ENCODE measurements at places on chromosomes 3 and 15.

DNA sequence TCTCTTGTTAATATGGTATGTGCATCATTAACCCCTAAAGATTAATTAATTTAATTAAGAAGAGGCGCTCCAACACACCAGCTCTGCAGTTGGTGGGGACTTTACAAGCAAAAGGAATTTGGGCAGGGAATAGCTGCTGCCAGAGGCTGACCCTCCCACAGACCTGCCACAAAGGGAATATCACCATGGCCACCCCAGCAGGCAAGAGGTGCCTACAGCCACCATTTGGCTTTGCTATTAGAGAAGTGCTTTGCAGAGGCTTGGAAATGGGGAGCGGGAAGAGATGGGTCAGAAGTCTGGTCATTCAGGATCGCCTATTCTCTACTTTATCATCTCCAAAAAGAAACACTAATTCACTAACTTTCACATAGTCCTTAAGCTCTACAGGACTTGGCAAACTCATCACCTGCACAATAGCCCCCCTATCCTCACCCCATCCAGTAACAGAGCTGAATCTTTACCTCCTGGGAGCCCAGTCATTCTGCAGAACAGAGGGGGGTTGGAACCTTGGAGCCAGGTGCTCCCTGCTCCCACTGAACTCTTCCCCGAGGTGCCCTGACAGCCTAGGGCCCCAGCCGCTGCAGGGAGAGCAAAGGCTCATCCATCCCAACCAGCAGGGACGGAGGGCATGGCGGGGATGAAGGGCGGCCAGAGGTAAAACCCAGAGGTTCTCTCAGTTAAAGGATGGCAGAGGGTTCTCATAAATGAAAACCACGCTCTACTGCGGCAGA is 29.7 kb downstream of the LRIG1 start:
- DNase-seq, result no peak

DNA sequence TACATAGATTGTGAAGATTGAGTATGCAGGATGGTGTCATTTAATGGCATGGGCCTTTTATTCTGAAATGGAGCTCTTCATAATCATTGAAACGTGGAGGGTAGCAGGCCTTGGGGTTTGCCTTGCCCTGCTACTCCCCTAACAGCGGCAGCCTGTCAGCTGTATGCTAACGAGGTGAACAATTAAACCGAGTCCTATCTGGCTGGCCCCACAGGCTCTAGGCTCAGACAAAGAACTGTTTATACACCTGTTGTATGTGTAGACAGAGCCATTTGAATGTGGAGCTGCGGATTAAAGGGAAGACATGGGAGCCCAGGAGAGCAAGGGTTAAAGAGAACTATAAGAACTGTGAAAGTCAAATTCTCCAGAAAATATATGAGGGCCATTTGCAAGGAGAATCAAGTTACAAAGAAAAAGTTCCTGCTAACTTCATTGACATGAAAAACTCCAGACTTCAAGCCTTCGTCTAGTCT is 116.7 kb upstream of the CGNL1 start:
- no peak for DNase-seq

DNA sequence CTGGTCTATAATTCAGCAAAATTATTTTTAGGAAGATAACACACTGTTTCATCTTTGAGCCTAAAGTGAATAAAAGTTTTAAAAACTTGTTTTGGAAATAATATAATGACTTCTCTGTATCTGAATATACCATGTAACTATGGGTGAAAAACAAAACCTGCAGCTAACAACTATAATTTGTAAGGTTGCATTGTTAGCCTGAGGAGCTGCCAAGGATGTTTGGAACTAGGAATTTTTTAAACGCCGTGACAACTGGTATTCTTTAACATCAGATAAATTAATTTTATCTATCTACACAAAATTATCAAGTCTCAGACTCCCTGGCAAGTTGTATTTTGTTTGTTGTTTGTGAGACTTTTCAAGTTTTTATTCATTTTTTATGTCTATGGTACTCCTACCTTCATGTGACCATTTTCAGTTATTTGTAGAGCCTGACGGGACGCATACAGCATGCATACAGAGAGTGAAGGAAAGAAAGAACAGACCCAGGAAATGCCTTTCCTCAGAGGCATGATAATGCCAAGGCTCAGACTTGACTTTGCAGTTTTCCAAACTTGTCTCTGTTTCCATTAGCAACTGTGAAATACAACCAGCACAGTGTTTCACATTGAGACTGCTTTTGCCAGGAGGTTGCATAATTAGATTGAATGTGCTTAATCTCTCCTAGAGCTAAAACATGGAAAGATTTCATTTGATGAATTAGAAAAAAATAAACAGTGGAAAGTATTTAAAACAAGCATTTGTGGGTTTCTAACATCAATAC is 60.8 kb upstream of the ARHGEF26 start:
- no peak for DNase-seq

- DNase-seq, result no peak
These were observed 97.5 kb downstream of the RFTN1 start for GRCh38 chr3:16415911-16416476.

DNA sequence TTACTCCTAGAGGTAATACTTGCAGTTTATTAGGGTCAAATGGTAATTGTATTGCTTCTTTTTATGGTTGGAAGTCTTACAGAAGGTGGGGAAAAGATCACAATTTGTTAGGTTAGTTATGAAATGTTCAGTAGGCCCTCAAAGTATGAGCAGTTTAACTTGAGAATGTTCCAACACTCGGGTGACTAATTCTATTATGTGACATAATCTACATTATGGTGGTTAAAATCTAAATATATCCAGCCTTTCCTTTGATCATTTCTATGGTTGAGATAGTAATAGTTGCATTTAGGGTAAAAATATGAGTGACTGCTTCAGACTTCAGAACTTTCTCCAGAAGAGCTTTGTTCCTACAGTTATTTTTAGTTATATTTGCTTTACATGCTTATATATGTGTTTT is 19.6 kb upstream of the FBXO22 start:
- DNase-seq, result no peak

DNA sequence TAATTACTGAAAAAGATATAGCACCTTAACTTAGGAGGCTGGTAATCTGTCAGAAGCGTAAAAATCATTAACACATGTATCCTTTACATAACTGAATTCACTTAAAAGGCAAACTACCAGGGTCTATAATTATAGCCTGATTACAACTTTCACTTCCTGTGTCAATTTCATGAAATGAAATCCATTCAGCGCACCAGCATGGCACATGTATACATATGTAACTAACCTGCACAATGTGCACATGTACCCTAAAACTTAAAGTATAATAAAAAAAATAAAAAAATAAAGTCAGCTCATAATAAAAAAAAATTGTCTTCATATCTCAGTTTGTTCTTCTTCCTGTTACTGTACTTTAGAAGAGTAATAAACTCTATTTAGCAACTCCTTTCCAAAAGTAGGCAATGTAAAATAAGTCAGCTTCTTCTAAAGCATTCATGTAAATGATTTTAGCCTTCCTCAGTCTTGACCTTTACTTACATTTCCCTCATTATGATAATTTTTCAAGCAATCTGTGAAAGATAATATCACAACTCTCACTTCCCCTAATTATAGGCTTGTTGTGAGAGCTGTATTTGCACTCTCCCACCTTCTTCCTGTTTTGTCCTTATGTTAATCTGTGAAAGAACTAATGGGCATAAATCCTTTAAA is 50.1 kb downstream of the KBTBD8 start:
- no peak for DNase-seq

- DNase-seq, result no peak
These were observed 389.2 kb upstream of the KCNMB2 start for GRCh38 chr3:178147001-178147400.

DNA sequence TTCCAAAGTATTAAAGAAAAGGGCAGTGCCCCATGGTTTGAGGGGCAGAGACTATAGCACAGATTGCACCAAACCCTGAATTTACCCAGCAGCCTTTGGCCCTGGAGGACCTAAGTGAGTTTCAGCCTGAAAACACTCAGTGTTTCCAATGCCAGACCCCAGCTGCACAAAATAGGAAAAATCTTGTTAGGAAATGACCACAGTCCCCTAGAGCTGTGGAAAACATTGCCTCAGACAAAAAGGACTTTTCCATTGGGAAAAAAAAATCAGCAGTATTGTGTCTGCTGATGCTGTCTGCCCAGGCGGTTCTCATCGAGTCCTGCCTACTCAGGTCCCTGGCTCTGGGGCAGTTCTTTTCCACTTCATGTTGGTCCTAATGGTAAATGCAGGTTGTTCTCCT is 121.7 kb upstream of the DLG1 start:
- no peak for DNase-seq

GRCh38 chr15:40855706-40856234 is 11.9 kb downstream of the SPINT1 start:
- no peak for DNase-seq

GRCh38 chr15:89205991-89206585 is 15.3 kb downstream of the RLBP1 start:
- no peak for DNase-seq

DNA sequence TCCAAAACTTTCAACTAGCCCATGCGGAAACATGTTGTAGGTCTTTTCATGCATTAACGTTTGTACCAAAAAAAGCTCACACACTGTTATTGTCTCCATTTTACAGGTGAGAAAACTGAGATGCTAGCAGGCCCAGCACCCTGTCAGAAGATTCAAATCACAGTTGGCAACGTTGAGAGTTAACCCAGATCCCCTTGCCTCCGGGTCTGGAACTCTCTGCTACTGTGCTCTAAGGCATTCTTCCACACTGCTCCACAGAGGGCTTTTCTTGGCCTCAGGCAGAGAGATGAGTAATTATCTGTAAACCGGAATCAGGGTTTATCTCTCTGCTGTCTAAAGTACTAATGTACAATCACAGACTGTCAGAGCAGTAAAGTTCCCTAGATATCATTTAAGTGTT is 186.0 kb upstream of the LPP start:
- no peak for DNase-seq

DNA sequence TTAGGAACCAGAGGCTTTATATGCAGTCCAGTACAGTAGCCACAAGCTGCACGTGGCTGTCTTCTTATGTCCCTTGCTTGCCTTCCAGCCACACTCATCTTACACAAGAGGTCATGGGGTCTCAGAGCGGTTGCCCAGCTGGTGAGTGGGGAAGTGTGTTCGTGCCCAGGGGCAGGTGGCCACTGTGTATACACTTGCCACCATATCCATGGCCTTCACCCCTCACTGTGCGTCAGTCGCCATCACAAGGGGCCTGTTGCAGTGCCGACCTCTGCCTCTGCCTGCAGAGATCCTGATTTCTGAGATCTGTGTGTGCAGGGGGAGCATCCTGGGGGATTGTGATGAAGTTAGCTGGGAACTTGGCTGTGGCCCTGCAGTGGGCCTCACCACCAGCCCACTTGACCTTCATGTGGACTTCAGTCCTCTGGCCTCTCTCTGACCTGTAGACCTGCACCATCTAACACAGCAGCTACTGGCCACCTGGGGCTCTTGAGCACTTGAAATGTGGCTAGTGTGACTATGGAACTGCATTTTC is 43.1 kb upstream of the SACM1L start:
- no peak for DNase-seq
